ENCODE measurements at places on chromosomes 3 and 15.

DNA sequence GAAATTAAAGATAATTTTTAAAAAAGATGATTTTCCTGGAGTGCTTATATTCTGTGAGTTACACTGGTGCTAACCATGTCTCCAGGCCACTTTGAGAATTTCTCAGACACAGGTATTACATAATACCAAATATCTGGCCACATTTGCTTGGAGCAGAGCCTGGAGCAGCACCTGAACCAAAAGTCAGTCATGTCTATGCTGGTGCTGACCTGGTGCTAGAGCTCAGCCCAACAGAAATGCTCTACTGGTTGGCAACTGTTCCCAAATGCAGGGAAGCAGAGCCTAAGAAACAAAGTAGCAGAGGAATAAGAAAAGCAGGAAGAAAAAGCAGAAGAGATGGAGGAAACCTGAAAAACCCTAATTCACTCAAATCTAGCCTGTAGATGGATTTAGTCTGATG lies 135.7 kb upstream of the SLC7A14 start:
- DNase-seq: no peak

GRCh38 chr15:91516866-91517265 lies 336.6 kb upstream of the SLCO3A1 start:
- DNase-seq: no peak

DNA sequence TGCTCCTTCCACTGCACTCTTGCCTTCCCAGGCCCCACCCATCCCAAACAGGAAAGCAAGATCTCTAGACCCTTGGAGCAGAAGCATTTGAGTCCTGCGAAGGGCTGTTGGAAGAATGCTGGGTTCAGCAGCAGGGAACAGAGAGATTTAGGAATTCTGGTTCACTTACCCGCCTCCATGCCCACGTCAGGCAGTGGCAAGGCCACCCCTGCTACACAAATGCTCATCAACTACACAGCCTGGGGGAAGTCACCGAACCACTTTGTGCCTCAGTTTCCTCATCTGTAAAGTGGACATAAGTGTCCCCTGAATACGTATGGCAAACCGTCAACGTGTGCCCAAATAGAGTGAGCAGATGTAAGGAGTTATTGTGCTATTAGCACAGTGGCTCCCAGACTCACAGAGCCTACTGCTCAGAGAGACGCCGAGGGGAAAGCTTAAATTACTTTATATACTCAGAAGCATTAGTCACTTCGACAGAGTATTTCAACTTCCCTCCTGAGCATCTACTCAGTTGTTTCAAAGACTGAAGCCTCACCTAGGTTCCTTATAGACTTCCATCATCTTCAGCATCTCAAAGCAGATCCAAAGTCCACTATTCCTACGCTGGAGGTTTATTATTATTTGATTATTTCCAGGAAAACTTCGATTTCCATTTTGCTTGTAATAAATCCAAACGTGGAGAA lies 905 bp downstream of the HOMER2 start:
- peak; percentile 19 for DNase-seq

DNA sequence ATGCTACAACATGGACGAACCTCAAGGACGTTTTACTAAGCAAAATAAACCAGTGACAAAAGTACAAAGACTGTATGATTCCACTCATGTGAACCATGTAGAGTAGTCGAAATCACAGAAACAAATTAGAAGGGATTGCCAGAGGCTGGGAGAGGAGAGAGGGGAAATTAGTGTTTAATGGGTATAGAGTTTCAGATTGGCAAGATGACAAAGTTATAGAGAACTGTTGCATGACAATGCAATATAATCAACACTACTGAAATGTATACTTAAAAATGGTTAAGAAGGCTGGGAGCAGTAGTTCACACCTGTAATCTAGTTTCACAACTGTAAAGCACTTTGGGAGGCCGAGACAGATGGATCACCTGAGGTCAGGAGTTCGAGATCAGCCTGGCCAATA lies 36.9 kb downstream of the PLS1 start:
- DNase-seq: no peak

DNA sequence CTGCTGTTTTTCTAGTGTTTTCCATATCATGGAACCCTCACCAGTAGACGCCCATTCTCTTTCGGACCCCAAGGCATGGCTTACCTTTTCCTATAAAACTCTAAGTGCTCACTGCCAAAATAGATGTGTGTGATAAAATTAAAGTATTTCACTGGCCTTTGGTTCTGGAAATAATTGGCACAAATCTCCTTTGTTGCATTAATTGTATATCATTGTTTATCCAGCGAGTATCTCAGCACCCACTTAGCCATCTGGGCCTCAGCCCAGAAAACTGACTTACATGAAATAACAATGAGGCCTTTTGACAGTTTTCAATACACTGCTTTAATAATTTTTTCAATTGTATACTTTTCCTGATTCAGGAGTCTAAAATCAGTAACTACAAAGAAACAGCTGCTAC lies 105.1 kb downstream of the MECOM start:
- DNase-seq: no peak

GRCh38 chr3:98095882-98096281 lies 8.9 kb downstream of the OR5AC2 start:
- DNase-seq: no peak

GRCh38 chr3:20095470-20095869 lies 55.2 kb downstream of the KAT2B start:
- DNase-seq: no peak

- DNase-seq: no peak
Observed at GRCh38 chr15:41106947-41107346, 9.1 kb downstream of the INO80 start.

GRCh38 chr3:27089645-27090044 lies 279.5 kb downstream of the NEK10 start:
- no peak for DNase-seq

GRCh38 chr15:50059883-50060282 lies 59.1 kb downstream of the ATP8B4 start:
- DNase-seq: no peak

GRCh38 chr3:35645189-35645588 lies 5.9 kb downstream of the ARPP21 start:
- DNase-seq: no peak

DNA sequence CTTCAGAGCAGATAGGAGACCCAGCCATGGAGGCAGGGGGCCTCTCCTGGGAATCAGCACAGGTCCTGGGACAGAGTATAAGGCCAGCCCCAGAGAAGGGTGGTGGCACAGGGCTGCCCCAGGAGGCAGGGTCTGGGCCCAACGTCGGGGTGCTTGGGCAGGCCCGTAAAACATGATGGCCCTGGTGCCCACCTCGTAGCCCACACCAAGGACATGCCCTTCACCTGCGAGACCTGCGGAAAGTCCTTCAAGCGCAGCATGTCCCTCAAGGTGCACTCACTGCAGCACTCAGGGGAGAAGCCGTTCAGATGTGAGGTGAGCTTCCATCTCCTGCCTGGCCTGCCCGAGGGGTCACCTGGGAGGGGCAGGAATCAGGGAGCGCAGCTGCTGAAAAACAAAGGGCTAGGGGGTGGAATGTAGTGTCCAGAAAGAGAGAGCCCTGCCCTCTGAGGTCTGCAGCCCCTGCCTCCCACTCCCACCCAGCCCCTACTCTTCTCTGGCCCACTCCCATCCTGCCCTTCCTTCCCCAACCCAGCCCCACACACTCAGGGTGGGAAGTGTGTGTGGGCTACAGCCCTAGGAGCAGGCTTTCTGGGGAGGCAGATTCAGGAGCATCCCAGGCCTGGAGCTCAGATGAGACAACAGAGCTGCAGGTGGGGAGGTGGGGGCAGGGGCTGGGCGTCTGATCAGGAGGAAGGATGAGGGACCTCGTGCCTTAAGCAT lies 9.5 kb downstream of the ZBTB47 start:
- no peak for DNase-seq

- no peak for DNase-seq
Observed at GRCh38 chr3:50211930-50212329, 6.9 kb downstream of the SLC38A3 start.

DNA sequence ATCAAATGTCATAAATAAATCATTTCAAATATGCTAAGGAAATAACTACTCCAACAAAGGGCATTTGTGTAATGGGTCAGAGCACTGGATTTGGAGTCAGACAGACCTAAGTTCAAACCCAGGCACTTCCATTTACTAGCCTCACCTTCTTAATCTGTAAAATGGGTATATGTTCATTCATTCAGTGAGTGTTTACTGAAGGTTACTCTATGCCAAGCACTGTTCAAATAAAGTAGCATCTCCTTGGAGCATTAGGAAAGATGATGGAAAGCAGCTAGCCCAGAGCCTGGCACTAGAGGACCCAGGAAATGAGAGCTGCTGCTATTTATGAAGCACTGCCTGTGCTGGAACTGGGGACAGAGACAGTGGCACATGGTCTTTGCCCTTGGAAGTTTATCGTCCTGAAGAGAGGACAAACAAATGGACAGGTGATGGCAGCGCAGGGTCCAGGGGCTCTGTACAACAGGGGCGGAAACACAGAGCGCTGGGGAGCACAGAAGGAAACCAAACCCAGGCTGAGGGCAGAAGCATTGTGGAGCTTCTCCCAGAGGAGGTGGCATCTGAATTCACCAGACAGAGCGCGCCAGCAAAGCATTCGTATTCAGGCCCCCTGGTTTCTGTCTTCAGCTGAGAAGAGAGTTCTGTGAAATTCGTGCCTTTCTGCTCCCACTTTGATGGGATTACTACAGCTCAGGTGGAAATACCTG lies 19.0 kb downstream of the TM4SF4 start:
- DNase-seq: no peak

GRCh38 chr15:29652595-29652994 lies 169.7 kb downstream of the TJP1 start:
- no peak for DNase-seq

DNA sequence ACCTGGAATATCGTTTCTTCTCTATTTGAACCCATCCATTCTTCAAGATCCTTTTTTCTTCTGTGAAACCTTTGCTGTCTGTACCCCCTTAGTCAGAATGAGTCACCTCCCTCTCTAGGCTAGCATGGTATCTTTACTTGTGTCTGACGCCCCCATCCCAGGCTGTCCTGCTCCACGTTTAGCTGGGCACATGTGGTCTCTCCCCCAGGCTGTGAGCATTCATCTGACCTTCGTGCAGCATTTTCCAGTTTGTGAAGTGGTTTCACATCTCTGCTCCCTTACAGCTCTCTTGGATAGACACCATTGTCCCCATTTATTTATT lies 14.3 kb upstream of the TLE3 start:
- no peak for DNase-seq

GRCh38 chr3:133606342-133606741 lies 32.9 kb downstream of the CDV3 start:
- no peak for DNase-seq

- DNase-seq: no peak
Observed at GRCh38 chr3:50532062-50532705, 28.8 kb upstream of the CACNA2D2 start.

DNA sequence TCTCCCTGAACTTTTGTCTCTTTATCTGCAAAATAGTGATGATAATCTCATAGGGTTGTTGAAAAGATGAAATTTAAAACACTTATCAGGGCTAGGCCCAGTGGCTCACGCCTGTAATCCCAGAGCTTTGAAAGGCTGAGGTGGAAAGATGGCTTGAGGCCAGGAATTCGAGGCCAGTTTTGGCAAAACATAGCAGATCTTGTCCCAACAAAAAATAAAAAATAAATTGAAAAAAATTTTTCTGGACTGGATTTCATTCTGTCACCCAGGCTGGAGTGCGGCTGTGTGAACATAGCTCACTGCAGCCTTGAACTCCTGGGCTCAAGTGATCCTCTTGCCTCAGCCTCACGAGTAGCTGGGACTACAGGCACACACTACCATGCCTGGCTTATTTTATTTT lies 29.6 kb downstream of the LMLN start:
- no peak for DNase-seq

- no peak for DNase-seq
Observed at GRCh38 chr3:58719684-58720083, 53.1 kb upstream of the FAM3D start.

DNA sequence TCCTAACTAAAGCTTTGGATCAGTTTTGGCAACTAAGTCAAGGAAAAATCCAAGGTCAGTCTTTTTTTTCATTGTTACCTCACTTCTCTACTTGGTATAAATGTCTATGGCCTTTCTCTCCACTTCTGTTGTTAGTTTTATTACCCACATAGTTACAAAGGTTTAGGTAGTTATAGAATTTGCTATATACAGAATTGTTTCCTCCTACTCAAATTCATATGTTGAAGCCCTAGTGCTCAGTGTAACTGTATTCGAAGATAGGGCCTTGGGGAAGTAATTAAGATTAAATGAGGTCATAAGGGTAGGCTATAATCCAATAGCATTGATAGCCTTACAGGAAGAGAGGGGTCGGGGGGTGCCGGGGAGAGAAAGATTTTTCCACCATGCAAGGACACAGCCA lies 19.7 kb upstream of the STIMATE start:
- no peak for DNase-seq

GRCh38 chr3:159832024-159832423 lies 156.6 kb upstream of the IL12A start:
- DNase-seq: no peak

GRCh38 chr3:106004826-106005225 lies 136.0 kb upstream of the CBLB start:
- DNase-seq: no peak

DNA sequence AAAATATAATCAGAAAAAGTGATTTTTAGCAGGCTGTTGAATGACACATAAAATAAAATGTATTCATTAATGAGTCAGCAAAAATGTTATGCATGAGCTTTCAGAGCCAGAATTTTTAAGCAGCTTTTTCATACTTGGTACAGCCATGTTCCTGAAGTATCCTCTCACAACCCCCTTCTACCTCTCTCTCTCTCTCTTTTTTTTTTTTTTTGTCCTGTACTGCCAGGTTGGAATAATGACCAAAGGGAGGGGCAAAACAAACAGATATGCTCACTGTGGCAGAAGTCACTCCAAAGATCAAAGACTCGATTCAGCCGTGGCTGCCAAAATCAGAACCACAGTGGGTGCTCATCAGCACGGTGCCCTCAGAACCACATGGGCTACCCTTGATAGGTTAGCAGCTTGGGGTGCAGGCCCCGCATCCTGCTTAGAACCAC lies 383.0 kb downstream of the ZBTB20 start:
- DNase-seq: no peak

DNA sequence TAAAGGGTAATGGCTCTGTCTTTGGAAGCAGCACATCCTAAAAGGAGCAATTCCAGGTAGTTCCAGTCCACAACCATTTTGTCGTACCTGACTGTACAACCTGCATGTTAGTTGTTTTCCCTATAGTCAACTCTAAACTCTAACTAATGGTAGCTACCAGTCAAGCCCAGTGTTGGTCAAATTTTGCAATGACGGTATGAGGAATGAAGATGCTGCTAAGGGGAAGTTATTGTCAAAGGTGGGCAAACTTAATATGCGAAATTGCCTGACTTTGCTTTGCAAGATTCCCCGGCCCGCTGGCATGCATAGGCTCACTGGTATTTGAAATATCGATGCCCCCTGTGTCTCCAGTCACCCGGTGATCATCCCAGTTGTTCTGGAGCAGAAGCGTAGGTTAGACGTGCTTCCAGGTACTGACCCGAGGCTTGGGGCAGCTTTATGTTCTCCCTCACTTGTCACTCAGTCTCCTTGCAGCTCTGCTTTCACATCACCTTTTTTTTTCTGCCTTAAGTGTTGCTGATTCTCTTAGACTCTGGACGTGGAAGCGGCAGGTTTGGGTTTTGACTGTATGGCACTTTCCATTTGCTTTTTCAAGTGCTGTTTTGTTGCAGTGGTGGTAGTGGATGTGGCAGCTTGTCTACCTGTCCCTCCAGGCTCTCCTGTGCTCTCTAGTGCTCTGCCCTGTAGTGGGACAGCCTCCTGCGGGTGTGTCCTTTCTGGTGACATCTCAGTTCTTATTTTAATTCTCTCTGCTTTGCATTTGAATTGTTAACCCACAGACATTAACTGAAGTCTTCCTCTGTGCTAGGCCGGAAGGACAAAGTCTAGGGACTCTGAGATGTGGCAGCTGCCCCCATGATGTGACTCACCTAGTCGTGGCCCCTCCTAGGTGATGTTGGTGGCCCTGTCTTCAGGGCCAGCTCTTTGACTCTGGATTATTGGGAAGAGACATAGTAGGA lies 95.8 kb upstream of the UMPS start:
- no peak for DNase-seq

GRCh38 chr3:130831719-130832400 lies 62.0 kb upstream of the ATP2C1 start:
- no peak for DNase-seq

Measured in ACHN (cell line).